ENCODE measurements at places on chromosomes 11 and 22. TPM values are rescaled to one million over a fixed set of nuclear protein-coding genes. Genes with fewer than 3 reads are reported as not detected.
A peak's percentile ranks its signal among the peaks of the same experiment; 100 is the strongest.

DNA sequence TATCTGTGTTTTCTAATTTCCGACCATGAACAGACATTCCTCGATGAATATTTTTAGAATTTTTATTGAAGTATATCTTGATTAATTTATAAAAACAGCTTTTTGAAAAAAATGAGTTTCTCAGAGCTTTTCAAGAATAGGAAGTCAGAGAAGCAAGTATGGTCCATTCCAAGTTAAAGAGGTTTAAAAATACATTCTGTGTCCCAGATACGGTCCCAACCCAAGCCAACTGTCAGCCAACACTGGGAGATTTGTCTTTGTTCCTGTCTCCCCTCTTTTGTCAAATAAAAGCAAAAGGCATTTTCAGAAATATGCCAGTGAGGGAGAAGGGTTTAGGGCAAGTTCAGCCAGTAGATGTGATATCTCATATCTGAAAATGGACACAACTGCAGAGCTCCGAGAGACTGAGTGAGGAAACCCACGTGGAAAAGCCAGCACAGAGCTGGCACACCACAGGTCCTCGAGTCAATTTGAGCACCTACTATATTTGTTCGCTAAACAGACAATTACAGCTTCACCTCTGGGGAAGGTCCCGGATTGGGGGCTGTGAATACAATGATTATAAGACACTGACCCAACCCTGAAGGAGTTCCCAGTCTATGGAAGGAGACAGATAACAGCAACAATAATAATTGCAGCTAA, 59.8 kb downstream of the C11orf91 start:
- no peak for DNase-seq

DNA sequence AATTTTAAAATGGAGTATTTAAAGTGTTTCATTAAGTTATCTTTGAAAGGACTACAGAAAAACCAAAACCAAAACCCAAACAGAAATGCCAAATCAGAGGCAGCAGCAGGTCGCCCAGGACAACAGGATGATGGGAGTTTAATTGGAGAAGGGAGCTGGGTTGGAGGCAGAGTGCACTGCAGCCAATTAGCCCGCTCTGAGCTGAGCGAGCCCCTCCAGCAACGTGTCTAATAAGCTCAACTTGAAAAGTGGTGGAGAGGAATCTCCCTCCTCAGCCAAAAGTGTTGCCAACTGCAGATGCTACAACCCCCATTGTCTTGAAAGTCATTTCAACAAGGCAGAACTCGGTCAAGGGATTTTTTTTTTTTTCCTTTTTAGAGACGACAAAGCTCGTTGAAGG, 323.9 kb downstream of the CADM1 start:
- no peak for DNase-seq

- DNase-seq = peak; percentile 67
Observed at GRCh38 chr22:30325065-30325720, 1.5 kb downstream of the TBC1D10A start.

KIF18A gene
- total RNA-seq = 11.6 TPM

Data from PC-3 (cell line).